ENCODE measurements at places on chromosomes 6 and 20. TPM values are rescaled to one million over a fixed set of nuclear protein-coding genes. Genes with fewer than 3 reads are reported as not detected.
A peak's percentile ranks its signal among the peaks of the same experiment; 100 is the strongest.

MYO6 gene
- 6.4 TPM for total RNA-seq

DNA sequence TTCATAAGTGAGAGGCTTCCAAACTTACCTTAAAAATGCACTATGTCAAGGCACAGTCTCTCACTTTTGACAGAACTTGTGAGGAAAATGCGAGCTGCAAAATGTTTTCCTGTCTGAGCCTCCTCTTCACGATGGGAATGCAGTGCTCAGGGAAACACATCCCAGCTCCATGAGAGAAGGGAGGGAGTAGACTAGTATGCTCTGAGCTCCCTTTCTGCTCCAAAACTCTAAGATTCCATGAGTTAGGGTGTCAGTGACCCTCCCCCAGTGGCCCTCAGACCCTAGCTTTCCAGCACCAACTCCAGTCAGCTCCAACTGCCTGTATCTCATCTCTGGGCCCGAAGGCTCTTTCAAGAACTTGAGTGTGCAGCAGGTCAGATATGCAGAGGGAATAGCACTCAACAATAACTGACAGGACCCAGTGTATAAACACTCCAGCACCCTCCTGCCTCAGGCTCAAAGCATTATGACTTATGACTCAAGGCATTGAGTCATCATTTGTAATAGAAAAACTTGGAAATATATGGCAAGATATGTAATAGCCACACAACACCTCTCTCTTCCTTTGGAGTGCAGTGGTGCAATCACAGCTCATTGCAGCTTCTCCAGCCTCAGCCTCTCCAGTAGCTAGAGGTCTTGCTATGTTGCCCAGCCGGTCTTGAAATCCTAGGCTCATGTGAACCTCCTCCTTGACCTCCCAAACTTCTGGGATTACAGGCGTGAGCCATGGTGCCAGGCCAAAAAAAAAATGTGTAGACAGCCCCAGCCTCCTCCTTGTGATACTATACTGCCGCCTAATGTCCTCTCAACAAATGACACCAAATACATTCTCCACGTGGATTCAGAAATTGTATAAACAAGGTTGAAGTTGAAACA is 16.7 kb upstream of the ENTPD6 start:
- DNase-seq, result peak; percentile 96

DNA sequence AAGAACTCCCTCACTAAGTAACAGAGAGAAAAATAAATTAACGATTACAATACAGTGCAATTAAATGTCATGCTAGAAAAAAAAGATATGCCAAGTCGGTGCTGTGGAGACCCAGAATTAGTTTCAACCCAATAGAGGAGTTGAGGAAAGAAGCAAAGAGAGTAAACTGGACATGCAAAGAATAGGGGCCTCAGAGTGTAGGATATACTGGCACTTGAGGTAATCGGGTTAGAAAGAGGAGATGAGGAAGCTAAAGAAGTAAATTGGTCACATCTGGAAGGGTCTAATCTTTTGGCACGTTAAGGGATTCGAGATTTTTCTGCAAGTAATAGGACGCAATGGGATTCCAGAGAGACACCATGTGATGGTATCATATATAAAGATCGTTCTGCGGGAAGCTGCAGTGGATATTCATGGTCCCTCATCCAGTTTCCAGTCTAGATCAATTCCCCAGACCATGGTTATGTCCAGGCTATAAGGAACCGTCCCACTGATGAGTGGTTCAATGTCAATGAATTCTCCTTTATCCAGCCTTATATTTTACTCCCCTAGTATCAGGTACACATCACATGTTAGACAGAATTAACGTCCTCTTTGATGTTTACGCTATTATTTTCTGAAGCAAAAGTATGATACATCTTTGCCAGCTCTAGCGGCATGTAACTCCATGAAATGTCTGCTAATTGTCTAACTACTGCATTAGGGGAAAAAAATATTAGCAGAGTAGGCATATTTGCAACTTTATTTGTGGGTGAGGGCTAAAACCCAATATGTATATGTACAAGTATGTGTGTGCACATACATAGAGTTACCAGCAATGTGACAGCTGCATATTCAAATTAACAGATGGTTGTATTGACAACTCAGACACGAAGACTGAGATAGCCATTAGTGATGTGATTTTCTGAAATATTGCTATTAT is 1.1 kb upstream of the TBC1D32 start:
- no peak for DNase-seq

DNA sequence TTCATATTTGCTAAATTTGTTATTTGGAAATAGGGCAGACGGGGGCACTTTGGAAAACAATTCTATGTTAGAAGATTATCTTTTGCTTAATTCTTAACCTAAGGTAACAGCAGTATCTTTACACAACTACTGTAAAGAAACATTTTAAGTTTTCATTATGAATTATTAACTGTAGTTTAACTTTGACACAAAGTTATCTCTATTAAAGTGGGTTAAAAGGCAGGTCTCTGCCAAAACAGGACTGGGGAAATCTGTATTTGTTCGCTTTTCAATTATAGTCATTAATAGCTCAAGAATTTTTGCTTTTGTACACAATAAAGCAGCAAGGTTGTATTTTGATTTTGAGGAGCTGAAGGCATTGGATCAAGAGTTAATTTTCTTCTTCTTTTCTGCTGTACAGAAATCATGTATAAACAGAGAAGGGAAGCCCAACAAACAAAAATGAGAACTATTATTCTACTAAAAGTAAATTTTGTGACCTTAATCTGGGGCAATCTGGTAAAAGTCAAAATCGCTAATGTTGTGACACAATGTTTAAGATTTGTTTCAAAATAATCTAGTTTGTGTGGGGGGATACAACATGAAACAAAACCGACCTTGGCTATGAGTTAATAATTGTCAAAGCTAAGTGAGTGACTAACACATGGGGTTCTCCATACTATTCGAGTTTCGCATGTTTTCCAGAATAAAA is 2.9 kb downstream of the STAU1 start:
- DNase-seq, result no peak

- no peak for DNase-seq
Measured at GRCh38 chr20:23042270-23042669, 7.2 kb downstream of the SSTR4 start.

DNA sequence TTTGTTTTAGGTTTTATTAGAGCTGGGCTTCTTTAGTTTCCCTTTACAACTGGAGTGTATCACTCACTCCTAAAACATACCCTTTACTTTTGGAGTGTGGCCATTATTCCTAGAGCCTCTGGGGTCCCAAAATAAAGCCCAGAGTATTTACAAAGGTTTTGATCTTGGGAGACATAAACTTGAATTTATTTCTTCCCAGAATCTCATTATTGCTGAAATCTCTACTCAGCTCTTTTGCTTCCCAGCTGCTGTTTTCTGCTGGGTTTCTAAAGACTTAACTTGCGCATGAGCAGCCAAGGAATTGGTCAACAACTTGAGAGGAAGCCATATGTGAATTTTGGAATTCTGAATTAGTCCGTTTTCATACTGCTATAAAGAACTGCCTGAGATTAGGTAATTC is 94.5 kb upstream of the NRSN1 start:
- no peak for DNase-seq

DNA sequence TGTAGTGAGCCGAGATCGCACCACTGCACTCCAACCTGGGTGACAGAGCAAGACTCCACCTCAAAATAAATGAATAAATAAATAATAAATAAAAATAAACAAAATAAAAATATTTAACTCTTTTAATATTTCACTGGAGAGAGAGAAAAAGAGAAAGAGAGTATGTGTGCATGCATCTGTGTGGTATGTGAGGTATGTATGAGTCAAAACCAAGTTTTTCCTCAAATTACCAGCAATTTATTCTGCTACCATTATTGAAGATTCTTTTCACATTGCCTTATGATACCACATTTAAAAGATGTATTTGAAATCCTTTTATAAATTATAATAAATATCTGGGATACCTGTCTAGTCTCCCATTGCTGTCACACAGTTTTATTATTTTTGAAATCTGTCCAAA is 122.1 kb downstream of the CD164 start:
- DNase-seq, result peak; percentile 20

GRCh38 chr20:33259371-33259770 is 23.6 kb downstream of the BPIFA1 start:
- no peak for DNase-seq

METTL24 gene
- not detected for total RNA-seq

GRCh38 chr20:34472246-34472925 is 43.8 kb upstream of the DYNLRB1 start:
- DNase-seq, result peak; percentile 58

DNA sequence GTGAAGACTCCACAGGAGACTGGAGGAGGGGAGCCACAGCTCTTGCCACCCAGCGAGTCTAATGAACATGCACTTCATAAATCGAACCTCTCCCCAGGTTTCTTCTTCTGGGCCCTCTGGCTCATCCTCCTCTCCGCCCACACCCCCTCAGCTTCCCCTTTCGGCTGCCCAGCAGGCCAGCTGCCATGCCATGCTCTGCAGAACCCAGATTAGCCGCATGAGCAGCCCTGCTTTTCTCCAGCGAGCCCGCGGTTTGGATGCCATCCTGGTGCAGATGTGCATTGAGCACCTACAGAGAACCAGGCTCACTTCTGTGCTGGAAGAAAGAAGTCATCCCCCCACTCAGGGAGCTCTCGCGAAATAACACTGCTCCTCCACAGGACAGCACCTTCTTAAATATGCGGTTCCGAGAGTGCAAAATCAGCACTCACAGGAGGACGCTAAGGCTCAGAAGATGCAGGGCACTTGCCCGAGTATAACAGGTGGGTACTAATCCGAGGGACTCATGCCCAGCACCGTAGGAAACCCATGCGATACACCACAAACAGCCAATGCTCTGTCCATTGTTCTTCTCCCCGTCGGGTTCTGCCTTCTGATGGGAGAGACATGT is 143.0 kb upstream of the THBS2 start:
- no peak for DNase-seq

DNA sequence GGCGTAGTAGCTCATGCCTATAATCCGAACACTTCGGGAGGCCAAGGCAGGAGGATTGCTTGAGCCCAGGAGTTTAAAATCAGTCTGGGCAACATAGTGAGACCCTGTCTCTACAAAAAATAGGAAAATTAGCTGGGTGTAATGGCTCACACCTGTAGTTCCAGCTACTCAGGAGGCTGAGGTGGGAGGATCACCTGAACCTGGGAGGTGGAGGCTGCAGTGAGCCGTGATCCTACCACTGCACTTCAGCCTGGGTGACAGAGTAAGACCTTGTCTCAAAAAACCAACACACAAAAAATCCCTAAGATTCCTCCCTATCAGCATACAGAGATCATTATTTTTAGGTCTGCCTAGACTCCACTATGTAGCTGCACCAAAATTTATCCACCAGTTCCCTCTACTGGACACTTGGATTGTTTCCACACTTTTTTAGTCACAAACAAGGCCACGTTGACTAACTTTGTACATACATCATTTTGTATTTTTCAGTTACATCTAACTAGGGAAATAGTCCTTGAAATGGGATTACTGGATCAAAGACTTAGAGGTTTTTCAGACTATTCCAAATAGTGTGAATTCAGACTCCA is 3.6 kb upstream of the PHF1 start:
- no peak for DNase-seq

DNA sequence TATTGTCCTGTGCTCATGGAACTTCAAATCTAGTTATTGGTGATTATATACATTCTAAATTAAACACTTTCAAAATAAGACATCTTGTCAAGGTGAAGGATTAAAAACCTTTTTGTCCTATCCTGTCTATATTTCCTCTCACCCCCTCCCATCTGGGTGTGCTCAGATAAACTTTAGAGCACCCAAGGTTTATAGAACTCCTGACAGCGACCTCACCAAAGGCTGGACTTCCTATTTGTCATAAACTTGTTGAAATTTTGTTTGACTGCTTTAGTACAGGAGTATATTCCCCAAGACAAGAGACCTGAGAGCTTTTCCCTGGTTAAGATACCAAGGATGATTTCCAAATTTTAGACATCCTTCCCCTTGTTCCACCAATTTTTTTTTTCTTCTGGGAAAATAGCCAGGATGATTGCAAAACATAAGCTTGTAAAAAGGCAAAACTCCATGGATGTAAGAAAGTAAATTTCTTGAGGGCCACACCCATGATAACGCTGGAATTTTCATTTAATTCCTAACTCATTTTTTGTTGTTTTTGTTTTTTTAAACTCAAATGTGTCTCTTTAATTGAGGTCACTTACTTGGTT is 33.0 kb downstream of the CARMIL1 start:
- DNase-seq, result peak; percentile 28

GRCh38 chr6:132813173-132813856 is 1.1 kb upstream of the RPS12 start:
- no peak for DNase-seq

- DNase-seq, result no peak
Measured at GRCh38 chr20:25992146-25992545, 295.5 kb upstream of the ZNF337 start.

FOXA2 gene
- total RNA-seq, result 4.2 TPM

C4B gene
- total RNA-seq, result 0.27 TPM

ETV7 gene
- not detected for total RNA-seq

DNA sequence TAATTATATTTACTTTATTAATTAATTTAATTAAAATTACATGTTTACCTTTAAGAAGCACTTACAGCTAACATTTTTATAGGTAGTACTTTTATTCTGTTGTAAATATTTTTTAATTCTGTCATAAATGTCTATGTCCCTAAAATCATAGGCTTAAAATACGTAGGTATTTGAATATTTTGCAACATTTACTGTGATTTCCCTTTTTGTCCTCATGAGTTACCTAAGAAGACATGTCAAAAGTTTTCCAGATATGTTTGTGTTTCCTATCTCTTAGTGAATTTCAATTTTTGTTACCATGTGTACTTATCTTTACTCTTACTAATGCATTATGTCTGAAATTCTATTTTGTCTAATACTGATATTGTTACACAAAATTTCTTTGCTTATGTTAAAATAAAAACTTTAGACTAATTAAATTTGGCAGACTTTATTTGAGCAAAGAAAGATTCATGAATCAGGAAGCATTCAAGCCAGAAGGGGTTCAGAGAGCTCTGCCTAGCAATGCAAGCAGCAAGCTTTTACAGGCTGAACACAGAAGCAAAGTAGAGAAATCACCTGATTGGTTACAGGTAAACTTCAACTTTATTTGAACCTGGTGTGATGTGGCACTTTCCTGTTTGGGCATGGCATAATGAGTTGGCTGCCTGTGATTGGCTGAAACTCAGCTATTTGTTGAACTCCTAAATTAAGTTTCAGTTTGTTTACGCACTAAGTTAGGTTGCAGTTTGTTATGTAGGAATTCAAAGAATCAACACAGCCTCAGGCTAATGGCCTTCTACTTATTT is 123.2 kb upstream of the TMEM170B start:
- no peak for DNase-seq

MYBL2 gene
- total RNA-seq, result 29.7 TPM
